ENCODE measurements at places on chromosomes 12 and 14.

GRCh38 chr14:63986789-63987533 lies 134.2 kb downstream of the SYNE2 start:
- DNase-seq = peak; percentile 4

- no peak for DNase-seq
Observed at GRCh38 chr12:12518919-12519318, 43.7 kb downstream of the DUSP16 start.

- DNase-seq = no peak
Observed at GRCh38 chr12:53733807-53734200, 6.6 kb upstream of the CALCOCO1 start.

DNA sequence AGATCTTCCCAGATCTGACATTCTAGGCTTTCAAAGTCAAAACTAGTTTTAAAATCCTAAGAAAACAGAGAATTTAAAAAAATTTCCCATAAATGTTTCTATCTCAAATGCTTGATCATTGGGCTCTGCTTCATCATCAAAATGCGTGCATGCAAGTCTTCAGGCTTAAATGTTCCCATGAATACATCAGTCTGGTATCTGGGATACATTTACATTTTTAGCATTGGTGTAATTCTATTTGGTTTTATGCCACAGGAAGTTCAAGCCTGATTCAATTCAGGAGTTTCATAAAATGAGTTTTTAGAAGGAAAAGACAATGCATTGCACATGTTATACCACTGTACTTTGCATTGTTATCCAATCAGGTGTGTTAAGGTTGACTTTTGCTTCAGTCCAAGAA lies 336.4 kb downstream of the PCNX1 start:
- DNase-seq = peak; percentile 88

GRCh38 chr12:118166946-118167345 lies 31.0 kb downstream of the PEBP1 start:
- no peak for DNase-seq

DNA sequence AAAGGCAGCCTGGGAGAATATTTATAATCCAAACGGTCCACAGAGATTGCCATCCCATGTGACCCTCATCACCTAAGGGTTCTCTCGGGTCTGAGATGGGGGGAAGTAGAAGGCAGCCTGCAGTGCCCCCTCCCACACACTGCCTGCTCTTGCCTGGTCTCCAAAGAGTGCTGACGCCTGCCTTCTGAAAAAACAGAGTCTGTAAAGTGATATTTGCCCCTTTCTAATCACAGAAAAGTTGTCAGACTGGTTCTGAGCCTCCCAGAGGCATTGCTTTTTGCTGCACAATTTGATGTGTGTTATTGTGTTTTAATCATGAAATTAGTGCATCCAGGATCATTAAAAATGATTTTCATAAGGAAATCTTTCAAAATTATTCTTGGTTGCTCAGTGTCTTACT lies 59.2 kb downstream of the TMEM30B start:
- DNase-seq = no peak

DNA sequence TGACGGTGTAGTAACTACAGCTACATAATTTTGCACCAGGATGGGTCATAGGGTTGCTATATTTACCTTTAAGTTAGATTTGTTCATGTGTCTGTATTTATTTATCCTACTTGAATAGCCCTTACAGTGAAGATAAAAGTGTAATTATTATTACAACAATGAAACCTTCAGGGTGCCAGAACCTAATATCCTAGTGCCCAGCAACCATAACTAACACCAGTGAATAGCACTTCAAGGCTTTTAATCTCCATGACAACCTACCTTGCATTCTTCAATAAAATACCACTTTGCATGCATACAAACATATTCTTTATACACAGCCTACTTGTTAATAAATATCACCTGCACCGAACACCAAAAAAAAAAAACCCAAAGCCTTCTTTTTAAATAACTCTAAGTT lies 58.7 kb upstream of the G2E3 start:
- DNase-seq = no peak
